Uterus (tissue), 4 donors: ENCODE measurements at places on chromosomes 2 and 18. TPM values are rescaled to one million over a fixed set of nuclear protein-coding genes. Genes with fewer than 3 reads are reported as not detected.

Gene UGT1A9
- not detected for total RNA-seq

DNA sequence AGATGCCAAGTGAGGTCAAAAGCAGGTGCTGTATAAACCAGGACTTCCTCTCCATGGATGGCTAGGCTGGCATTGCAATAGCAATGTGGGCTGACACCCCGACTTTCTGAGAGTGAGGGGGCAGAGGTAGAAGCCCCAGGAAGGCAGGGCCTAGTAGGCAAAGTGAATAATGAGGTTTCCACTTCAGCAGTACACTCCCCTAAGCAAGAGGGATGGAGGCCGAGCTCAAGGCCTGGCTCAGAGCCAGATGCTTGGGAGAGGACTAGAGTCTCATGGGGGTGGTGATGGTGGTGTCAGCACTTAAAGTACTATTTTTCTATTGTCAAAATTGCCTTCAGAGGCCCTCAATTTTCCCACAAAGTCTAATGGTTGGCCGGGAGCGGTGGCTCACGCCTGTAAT lies 41.6 kb upstream of the HK2 start:
- no peak for DNase-seq

- no peak for DNase-seq
Observed at GRCh38 chr2:45280794-45281193, 271.5 kb upstream of the SIX2 start.

DNA sequence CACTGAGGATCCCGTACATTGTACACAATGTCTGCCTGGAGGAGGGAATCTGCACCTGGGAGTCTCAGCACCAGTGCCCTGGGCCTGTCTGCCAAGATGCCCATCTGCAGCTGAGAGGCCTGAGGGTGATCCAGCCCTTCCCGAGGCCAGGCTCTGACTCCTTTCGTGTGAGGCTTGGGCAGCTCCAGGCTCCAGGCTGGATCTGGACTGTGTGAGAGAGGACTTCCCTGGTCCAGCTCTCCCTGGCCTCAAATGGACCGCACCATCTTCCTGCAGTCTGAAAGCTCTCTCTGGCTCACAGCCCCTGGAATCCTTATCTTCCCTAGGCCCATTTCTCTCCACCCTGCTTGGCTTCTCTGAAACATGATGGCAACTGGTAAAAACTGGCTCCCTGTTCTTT lies 324.6 kb downstream of the DYSF start:
- no peak for DNase-seq

DNA sequence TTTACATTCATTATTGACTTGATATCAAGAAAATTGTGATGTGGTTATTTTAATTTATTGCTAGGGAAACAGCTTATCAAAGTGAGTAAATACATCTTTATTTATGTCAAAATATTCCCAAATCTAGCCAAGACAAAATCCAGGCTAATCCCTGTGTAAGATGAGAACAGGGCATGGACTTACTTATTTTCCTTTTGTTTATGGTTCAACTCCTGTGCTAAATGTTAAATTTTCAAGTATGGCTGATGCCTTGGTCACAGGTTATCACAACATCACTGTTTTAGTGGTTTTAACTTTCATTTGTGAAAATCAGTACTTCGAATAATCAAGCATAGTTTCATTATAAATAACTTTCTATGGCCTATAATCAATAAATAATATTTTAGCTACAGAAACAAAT lies 657.0 kb upstream of the SYT4 start:
- DNase-seq: no peak

- DNase-seq: no peak
Observed at GRCh38 chr18:3207565-3207964, 12.2 kb downstream of the MYOM1 start.

Gene EGR4
- not detected for total RNA-seq

DNA sequence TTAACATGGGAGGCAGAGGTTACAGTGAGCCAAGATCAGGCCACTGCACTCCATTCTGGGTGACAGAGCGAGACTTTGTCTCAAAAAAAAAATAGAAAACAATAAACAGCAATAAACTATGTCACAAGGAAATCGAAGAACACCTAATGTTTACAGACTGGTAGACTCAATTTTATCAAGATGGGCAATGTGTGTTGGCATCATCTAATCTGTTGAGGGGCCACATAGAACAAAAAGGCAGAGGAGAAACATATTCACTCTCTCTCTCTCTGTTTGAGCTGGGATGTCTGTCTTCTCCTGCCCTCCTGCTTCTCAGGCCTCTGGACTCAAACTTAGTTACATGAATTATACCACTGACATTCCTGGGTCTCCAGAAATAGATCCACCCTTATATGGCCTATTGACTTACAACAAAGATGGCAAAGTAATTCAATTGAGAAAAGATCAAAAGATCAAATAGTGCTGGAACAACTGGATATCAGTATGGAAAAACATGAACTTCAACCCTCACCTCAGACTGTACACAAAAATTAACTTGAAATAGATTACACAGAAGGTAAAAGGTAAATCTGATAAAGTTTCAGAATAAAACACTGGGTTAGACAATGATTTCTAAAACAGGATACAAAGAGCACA lies 703.8 kb upstream of the CRIM1 start:
- no peak for DNase-seq

Gene UGT1A5
- total RNA-seq: not detected

GRCh38 chr2:68435615-68436014 lies 31.5 kb downstream of the FBXO48 start:
- no peak for DNase-seq

DNA sequence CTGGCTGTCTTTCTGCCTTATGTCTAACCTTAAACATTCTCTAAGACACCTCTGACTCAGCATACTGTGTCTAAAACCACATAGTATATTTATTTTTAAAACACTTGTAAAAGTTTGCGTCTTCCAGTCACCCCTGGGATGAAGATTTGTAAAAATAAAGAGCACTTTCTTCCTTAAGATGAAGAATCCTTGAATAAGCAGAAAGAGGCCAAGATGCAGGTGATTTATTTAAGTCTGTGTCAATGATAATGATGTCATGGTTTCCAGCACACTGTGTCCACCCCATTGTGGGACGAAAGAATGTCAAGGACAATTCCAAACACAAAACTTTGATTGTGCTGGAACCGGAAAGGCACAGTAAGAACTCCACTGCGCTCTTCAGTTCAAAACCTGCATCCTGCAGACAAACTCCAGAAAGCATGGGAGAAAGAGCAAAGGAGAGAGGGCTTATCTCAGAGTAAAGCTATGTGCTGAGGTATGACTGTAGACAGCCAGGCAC lies 92.9 kb downstream of the ZEB2 start:
- no peak for DNase-seq

- no peak for DNase-seq
Observed at GRCh38 chr2:129741623-129742022, 237.8 kb upstream of the RAB6C start.

DNA sequence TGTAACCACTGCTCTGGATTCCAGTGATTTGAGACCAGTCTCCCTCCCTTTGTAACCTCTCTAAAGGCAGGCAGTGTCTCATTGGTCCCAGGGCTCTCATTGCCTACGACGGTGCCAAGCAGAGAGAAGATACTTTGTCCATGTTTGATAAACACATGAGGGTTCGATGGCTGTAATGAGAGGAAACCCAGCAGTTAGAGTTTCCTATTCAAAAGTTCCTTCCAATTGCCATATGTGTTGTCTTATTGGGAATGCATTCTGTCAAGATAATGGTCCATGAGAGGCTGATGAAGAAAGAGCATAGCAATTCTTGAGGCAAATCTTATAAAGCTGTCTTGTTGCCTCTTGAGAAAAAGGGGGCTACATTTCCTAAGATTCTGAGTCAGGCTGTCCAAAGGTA lies 292.5 kb downstream of the LRRTM1 start:
- DNase-seq: no peak

- DNase-seq: no peak
Observed at GRCh38 chr2:65053199-65053598, 3.0 kb upstream of the CEP68 start.

Gene TRIM54
- total RNA-seq: 0.88 TPM

Gene ACMSD
- total RNA-seq: not detected

Gene PLGLB2
- total RNA-seq: not detected

Gene VWA3B
- total RNA-seq: not detected

GRCh38 chr2:148860037-148860436 lies 15.0 kb upstream of the KIF5C start:
- no peak for DNase-seq

Gene MAP3K19
- total RNA-seq: 0.40 TPM

GRCh38 chr2:153986488-153987229 lies 114.9 kb downstream of the GALNT13 start:
- DNase-seq: no peak

DNA sequence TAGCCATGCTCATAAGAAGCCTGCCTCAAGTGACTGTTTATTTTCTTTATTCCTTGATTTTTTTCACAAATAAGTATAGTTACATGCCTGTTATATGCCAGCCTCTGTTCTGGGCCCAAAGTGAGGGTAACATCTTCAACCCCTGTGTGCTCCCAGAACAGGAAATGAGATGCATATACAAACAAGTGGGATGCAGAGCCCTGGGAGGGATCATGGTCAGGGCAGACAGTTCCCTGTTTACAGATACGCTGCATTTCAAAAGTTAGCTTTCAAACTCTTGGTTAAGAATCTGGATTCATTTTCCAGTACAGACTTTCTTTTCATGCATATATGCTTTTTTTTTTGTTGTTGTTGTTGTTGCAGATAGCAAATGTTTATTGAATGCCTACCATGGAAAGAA lies 24.4 kb downstream of the GPR39 start:
- DNase-seq: no peak

DNA sequence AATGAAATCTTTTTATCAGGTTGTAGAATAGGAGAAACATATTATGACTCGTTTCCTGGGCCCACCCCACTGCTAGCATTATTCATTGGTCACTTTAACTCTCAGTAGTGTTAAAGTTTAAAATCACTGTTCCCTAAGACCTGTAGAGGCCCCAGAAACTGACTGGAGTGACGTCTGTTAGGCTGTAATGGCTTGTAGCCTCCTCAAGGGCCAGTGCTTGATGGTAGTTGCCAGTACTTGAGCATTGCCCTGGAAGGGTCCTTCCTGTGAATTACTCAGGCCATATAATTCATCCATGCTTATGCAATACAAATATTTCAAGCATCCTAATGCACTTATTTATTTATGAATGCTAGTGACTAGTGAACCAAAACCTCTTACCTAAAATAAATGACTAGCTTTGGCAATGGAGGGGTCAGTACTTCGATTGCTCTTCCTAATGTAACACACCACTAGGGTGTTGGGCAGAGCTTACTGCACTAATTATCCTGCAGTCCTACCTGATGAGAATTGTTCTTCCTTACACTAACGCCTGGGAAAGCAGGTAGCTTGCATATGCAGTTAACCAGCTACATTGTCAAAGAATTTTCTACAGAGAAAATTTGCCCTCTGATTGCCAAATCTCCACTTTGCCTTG lies 31.2 kb downstream of the ARHGAP25 start:
- no peak for DNase-seq

- no peak for DNase-seq
Observed at GRCh38 chr2:8159966-8160603, 521.8 kb upstream of the ID2 start.
